ENCODE measurements at places on chromosomes 1 and 21.

DNA sequence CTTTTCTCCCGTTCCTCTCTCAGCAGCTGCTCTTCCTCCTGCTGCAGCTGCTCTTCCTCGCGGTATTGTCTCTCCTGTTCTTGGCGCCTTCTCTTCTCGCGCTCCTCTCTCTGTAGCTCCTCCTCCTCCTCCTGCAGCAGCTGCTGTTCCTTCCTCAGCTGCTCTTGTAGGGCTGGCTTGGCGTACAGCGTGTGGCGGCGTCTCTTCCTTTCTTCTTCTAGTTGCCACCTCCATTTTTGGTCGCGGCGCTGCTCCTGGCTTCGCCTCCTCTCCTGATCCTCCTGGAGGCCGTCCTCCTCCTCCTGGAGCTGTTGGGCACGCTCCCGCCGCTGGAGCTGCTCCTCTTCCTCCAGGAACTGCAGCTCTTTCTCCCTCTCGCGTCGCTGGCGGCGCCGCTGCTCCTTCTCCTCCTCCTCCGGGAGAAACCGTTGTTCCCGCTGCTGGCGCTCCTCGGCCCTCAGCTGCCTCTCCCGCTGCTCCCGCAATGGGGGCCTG, 4.8 kb downstream of the TCHH start:
- DNase-seq, result no peak

- no peak for DNase-seq
These were observed 138.6 kb upstream of the BMP8A start for GRCh38 chr1:39352881-39353280.

GRCh38 chr1:203424861-203425662, 50.5 kb upstream of the PRELP start:
- DNase-seq, result no peak

- DNase-seq, result no peak
These were observed 198.3 kb downstream of the DUSP10 start for GRCh38 chr1:221543529-221544120.

DNA sequence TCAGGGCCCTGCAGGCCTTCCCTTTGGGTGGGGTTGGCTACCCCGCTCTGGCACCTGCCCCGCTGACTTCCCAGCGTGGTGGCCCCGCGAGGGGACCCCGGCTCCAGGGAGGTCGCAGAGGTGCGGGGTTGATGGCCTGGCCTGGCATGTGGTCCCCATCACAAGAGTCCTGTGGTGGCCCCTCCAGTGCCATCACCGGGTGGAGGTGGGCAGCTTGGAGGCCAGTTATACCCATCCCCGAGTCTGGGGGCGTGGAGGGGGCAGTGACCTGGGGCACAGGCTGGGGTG, 26.8 kb downstream of the PRMT2 start:
- no peak for DNase-seq

DNA sequence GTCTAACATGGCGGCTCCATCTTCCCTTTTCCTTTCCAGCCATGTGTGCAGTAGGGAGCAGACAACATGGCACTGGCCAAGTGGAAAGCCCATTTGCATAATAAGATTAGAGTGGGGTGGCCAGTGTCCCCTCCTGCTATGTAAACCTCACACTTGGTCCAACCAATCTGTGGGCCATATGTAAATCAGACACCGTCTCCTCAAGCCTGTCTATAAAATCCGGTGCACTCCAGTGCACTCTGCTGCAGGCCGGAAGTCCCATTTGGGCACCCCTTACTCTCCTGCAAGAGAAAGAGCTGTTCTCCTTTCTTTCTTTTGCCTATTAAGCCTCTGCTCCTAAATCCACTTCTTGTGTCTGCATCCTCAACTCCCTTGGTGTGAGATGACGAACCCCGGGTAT, 44.1 kb downstream of the OLFML3 start:
- no peak for DNase-seq

DNA sequence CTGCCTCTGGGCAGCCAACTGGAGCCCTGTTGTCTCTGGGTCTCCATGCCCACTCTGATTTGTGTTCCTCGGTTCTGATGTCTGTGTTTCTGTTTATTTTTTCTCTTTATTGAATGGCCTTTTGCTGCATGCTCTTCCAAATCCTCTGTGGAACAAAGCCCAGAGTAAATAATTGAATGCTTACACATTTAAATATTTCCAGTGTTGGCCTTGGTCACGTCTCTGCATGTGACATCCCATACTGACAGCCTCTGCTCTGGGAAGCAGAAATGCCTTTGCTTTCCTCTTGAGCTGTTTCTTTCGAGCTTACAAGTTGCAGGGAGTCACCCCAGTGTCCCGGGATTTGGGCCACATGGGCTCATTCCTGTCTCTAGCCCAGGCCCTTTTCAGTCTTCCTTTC, 267.9 kb downstream of the PTPRU start:
- no peak for DNase-seq

GRCh38 chr1:204464701-204465100, 29.9 kb downstream of the PIK3C2B start:
- DNase-seq, result no peak

- DNase-seq, result no peak
These were observed 171.2 kb downstream of the ETS2 start for GRCh38 chr21:38976900-38977299.

DNA sequence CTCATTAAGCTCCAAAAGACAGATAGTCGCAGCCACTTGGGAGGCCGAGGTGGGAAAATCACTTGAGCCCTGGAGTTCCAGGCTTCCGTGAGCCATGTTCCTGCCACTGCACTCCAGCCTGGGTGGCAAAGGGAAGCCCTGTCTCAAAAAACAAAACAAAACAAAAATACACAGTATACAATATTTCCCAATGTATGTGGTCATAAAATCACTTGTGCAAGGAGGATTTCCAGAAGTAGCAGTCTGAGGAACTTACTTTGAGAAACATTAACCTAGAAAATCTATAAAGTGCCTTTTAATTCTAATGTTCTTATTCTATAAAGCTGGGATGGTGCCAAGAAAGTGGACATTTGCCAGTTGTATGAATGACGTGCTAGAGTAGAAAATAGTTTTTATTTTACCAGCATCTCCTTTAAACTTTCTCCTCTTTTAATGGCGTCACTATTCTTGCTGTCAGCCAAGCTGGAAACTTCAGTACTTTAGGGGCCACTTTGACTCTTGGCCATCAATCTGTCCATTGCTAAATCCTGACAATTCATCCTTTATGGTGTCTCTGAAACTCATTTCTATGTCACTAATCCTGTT, 22.5 kb downstream of the FAM177B start:
- DNase-seq, result no peak

DNA sequence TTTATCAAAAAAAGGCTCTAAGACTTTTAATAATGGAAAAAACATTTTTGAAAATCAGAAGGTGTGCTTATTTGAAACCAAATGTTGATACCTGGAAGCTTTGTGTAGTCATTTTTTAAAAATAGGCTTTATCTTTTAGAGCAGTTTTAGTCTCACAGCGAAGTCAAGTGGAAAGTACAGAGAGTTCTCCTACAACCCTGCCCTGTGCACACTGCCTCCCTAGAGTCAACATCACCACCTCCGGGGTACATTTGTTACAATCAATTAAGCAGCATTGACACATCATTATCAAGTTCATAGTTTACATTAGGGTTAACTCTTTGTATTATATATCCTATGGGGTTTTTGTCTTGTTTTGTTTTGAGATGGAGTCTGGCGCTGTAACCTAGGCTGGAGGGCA, 10.7 kb upstream of the ERO1B start:
- no peak for DNase-seq

DNA sequence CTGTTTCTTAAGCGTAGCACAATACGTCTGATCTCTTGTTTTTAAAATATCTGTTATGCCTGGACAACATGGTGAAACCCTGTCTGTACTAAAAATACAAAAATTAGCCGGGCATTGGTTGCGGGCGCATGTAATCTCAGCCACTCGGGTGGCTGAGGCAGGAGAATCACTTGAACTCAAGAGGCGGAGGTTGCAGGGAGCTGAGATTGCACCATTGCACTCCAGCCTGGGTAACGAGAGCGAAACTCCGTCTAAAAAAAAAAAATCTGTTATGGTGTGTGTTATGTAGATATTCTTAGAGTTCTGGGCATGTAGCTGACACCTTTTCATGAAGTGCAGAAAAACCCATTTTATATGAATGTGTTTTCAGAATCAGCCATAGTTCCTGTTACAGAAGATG, 38.2 kb downstream of the RABGAP1L start:
- no peak for DNase-seq

GRCh38 chr1:210298296-210298695, 30.4 kb upstream of the HHAT start:
- DNase-seq, result no peak

DNA sequence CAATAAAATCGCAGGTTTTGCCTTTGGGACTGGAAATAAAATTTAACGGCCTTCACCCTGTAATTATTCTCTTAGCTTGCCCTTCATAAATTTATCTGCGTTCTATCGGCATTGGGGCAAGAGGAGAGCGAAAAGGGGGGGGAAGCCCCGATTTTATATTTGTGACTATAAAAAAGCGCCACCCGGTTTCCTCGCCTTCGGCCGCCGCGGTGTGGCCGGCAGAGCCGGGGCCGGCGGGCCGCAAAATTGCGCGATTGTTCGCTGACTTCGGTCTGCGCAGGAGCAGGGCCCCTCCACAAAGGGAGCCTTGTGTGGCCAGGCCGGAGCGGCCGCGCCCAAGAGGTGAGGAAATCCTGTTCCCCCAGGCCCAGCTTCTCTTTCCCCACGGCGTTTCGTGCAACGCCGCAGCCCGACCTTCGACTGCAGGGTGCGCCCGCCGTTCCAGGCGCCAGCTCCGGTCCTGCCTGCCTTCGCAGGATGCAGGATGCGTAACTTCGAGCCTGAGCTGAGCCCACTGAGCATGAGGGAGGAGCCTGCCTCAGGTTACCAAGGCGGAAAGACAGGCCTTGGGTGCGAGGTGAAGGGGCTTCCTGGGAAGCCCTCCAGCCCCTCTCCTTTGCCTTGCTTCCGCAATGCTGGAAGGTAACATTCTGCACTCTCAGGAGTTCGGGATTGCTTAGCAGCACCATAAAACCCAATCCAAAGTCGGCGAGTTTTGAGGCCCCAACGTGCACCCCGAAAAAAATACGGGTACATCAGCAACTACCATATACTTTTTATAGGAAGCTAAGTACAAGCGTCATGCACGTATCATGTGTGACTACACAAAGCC, 4.9 kb upstream of the TBX15 start:
- no peak for DNase-seq

- DNase-seq, result no peak
These were observed 59.0 kb downstream of the FASLG start for GRCh38 chr1:172717722-172718465.

DNA sequence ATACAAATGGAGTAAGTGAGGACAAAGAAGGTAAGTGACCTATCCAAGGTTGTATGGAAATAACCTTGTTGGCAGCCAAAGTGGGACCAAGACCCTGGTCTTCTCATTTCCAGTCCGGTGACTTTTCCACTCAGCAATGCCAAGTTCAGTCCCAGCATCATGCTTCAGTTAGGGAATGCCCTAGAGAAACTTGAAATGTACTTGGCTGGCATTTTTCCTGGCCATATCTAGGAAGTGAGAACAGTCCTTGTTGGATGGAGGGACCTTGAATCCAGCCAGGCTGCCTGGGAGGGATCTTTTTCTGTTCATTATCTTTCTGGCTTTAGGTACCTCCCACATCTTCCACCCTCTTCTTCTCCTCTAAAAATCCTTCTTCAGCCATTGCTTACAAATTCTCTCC, 76.8 kb upstream of the UBE2U start:
- DNase-seq, result no peak

DNA sequence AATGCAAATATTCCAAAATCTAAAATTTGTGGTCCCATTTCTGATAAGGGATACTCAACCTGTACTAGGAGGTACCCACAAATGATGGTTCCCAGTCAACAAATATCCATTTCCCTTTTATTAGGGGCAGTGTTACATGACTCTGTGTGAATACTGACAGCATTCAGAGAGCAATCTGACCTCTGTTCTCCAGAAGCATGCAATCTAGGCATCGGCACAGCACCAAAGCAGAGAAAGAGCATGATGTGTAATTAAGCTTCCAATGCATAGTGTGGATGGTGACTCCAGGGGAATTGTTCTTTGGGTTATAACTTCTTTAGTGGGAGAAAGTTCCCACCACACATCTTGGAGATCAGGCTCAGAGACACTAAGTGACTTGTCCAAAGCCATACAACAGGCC, 71.6 kb downstream of the ELAVL4 start:
- DNase-seq, result no peak
